G401 (cell line): ENCODE measurements at places on chromosomes 13 and 19. TPM values are rescaled to one million over a fixed set of nuclear protein-coding genes. Genes with fewer than 3 reads are reported as not detected.

GRCh38 chr13:48909056-48909389 is 66.7 kb upstream of the FNDC3A start:
- peak; percentile 3 for DNase-seq

DNA sequence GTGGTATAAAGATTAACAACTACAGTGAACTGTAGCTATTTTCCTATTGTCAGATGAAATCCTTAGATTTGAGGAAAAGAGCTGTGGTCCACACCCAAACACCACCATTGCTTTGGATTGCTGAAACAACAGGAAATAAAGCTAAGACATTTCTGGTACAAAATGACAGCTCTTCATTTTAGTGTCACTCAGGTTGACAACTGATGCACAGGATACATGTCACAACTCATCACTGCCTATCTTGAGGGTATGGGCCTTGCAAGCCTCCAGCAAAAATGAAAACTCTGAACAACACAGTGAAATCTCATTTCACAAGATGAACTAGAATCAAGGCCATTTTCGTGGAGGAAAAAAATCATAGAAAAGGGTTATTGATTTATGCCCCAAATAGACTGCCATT is 339.7 kb downstream of the ITGBL1 start:
- DNase-seq: no peak

The NOVA2 gene
- not detected in 2 replicates for total RNA-seq

- no peak for DNase-seq
These were observed 250.9 kb downstream of the DLEU7 start for GRCh38 chr13:50592412-50593155.

The CD209 gene
- total RNA-seq: not detected in 2 replicates

The CGB5 gene
- total RNA-seq: not detected in 2 replicates

DNA sequence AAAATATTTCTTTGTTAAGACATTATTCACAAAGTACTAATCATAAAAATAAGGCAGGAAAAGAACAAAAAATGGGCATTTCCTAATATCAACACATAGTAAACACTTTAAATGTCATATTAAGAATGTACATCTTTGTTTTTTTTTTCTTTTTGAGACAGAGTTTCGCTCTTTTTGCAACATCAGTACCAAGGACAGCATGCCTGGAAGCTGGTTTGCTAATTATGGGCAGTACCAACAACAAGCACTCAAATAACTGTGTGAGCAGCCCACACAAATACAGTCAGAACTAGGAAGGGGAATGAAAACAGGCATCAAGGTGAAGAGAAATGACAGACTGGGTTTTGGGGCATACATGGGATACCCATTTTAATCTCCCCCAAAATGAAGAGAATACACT is 788.0 kb upstream of the SLITRK1 start:
- no peak for DNase-seq

The PSG6 gene
- 6.1 and 20.4 TPM in 2 replicates for total RNA-seq

- DNase-seq: no peak
These were observed 2.7 kb downstream of the MKNK2 start for GRCh38 chr19:2048104-2048958.

The SLC7A9 gene
- total RNA-seq: 0.51 TPM in 1 of 2 replicates, not detected in the other

DNA sequence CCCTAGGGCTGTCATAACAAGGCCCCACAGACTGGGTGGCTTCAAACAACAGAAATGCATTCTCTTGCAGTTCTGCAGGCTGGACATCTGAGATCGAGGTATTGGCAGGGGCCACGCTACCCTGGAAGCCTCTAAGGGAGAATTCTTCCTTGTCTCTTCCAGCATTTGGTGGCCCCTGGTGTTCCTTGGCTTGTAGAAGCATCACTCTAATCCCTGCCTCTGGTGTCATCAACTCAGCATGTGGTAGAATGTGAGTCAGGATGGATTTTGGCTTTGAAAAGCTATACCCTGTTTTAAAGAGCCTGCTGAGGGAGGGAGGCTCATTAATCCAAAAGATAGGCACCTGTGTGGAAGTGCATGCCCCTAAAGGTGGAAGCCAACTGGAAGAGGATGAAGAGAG is 7.9 kb upstream of the GGACT start:
- no peak for DNase-seq

DNA sequence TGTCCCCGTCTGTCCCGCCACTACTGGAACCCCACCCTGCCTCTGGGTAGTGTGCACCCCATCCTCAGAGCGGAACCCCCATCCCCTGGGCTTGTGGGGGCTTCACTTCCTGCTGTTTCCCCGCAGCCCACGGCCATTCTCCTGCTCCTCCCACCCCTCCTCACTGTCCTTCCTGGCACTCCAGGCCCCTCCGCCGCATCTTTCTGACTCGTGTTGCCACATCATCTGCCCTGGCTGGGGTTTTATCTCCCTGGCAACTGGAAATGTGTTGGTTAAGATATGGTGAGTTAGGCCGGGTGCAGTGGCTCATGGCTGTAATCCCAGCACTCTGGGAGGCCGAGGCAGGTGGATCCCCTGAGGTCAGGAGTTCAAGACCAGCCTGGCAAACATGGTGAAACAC is 37.3 kb downstream of the KDM4B start:
- DNase-seq: no peak

DNA sequence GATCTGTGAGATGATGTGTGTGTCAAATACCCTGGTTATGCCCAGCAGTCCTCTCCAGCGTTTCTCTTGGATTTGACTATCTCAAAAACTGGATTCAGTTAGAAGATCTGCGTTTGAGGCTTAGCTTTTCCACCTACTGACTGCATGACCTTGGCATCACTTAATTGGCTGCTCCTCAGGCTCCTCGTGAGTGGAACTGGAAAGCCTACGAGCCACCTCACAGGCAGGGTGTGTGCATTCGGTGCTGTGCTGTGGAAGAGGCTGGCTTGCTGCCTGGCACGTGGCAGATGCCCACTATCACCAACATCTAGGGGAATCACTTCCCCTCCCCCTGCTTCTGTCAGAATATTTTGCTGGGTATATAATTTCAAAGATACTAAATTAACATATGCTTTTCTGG is 25.6 kb downstream of the FLT1 start:
- peak; percentile 37 for DNase-seq

The CYP4F11 gene
- 0.75 and 0.80 TPM in 2 replicates for total RNA-seq

DNA sequence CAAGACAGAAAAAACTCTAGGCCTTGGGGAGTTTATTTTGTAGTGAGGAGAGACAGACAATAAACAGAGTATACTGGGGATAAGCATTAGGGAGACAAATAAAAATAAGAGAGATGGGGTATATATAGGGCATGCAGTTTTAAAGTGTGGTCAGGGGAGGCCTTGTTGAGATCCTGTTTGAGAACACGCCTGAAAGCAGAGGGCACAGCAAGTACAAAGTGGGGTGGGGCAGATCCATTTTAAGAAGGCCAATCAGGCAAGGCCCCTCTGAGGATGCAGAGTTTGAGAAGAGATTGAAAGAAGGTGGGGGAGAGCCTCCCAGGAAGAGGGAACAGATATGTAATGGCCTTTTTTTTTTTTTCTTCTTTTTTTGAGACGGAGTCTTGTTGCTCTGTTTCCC is 2.1 kb downstream of the PPP2R1A start:
- no peak for DNase-seq

The IZUMO2 gene
- total RNA-seq: not detected in 2 replicates

- no peak for DNase-seq
These were observed 609 bp downstream of the ZAR1L start for GRCh38 chr13:32314271-32315237.

The LHFPL6 gene
- total RNA-seq: not detected in 2 replicates

The NCAN gene
- total RNA-seq: 0.37 TPM in 1 of 2 replicates, not detected in the other

DNA sequence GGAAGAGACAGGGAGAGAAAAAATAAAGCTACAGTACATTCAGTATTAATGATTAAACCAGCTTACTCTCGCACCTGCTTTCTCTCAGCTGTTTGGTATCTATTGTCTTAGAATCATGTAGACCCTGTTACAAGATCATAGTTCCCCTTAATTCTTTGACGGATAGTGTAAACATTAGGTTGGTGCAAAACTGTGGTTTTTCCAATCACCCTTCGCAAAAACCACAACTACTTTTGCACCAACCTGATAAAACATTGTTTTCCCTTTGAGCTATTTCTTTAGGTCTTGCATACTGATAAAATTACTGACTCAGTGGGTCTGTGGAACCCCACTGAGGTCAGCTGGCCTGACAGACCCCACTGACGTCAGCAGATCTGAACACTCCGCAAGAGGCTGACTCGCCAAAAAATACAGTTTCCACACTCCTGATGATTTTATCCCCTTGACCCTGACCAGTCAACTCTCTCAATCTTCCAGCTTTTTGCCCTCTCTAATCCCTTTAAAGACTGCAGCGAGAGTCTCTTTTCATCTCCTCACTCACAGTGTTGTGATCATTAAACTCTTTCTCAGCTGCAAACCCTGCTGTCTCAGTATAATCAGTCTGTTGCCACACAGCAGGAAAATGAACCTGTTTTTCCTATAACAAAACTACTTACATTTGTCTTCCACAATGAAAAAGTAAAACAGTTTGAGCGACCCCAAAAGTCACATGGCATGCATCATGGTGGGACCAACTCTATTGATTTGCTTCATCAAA is 123.9 kb downstream of the SLITRK6 start:
- DNase-seq: no peak

GRCh38 chr13:98364647-98365046 is 187.6 kb upstream of the RNF113B start:
- no peak for DNase-seq

DNA sequence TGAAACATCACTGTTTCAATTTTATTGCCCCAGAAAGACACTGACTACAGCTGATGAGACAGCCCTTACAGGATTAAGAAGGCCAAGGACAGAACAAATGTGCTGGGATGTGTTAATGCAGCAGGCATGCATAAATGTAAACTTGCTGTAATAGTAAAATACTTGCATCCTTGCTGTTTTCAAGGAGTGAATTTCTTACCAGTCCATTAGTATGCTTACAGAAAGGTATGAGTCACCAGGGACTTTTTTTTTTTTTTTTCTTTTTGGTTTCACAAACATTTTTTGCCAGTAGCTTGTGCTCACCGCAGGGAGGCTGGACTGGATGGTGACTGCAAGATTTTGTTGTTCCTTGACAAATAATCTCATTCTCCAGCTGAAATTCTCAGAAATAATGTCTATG is 55.1 kb downstream of the GPR180 start:
- no peak for DNase-seq

DNA sequence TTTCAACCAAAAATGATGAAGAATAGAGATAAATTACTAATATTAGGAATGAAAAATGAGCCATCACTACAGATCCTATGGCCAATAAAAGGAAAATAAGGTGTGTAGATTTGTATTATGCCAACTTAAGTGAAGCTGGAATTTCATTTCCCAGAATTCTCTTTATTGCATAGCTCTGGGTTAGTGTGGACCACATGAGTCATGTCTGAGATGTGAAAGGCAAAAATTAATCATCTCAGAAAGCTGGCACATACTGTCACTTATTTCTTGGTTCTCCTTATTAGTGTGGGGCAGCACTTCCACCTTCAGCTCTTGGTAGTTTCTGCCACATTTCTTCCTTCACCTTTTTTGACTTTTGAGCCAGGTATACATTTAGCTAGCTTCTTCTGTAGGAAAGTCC is 82.6 kb downstream of the KATNAL1 start:
- no peak for DNase-seq

GRCh38 chr13:58617880-58618665 is 986.5 kb downstream of the PCDH17 start:
- DNase-seq: no peak

DNA sequence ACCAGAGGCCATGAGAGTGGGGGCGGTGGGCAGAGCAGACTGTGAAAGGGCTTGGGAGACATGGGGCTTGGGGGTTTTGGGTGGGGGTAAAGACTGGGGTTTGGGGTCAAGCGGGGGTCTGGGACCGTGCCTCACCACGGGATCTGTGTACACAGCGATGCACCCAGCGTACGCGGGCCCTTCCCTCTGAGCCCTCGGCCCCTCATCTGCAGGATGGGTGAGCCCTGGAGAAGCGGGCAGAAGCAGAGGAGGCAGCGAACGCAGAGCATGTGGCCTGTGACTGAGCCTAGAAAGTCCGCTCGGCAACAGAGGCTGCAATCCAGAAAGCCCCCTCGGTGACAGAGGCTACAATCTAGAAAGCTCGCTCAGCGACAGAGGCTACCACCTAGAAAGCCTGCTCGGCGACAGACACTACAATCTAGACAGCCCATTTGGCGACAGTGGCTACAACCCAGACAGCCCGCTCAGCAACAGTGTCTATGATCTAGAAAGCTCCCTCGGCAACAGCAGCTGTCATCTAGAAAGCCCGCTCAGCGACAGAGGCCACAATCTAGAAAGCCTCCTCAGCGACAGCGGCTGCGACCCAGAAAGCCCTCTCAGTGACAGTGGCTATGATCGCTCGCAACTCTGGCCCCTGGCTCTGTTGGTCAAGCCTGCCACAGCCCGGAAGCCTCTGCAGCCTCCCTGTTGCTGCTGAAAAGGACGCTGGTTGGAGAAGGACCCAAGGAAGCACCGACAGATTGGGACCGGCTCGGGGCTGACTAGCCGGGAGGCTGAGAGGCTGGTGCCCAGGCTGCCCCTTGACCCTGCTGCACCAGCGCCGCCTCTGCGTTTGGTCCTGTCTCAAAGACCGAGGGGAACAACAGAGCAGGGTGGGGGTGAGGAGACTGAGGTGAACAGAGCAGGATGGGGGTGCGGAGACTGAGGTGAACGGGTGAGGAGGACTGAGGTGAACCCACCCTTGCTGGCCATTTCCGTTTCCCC is 68.6 kb downstream of the SPACA7 start:
- no peak for DNase-seq

The TMEM59L gene
- 2.5 and 4.1 TPM in 2 replicates for total RNA-seq

DNA sequence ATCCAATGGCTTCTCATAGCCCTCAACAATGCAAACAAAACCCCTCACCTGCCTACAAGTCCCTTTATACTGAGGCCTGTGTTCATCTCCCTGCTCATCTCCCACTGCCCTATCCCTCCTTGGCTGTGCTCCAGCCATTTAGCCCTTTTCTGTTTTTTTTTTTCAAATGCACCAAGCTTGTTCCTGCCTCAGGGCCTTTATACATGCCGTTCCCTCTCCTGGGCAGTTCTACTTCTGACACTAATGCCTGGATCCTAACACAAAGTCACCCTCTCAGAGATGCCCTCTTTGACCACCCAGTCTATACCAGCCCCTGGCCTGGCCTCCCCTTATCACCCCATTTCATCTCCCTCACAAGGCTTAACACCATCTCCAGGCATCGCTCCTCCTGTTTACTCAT is 26.9 kb downstream of the ZNF574 start:
- DNase-seq: no peak

DNA sequence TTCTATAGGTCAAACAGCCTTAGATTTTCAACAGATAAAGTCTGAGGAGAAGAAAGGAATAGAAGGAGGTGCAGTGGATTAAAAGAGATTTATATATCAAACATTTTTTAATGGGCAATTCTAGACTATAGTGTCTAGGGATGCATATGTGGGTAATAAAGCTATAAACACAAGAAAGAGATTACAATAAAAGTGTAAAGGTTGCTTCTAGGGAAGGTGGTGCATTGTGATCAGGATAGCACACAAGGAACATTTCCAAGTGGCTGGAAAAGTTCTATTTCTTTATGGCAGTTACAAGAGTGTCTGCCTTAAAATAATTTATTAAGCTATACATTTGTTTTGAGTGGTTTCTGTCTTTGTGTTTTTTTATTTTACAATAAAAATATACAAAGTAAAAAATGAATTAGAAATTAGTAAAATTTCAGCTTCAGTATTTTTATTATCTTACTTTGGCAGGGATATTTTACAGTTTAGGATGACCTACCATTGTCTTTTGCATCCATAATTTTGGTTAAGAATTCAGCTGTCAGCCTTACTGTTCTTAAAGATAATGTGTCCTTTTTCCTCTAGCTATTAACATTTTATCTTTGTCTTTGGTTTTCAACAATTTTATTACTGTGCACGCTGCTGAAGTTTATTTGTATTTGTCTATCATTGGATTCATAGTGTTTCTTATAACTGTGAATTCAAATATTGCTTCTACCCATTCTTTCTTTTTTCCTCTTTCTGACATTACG is 221.8 kb downstream of the LACC1 start:
- no peak for DNase-seq

The KLK4 gene
- total RNA-seq: not detected in 2 replicates

GRCh38 chr19:1847684-1848398 is 442 bp downstream of the REXO1 start:
- no peak for DNase-seq
